ENCODE measurements at places on chromosomes 7 and 10. TPM values are rescaled to one million over a fixed set of nuclear protein-coding genes. Genes with fewer than 3 reads are reported as not detected.

DNA sequence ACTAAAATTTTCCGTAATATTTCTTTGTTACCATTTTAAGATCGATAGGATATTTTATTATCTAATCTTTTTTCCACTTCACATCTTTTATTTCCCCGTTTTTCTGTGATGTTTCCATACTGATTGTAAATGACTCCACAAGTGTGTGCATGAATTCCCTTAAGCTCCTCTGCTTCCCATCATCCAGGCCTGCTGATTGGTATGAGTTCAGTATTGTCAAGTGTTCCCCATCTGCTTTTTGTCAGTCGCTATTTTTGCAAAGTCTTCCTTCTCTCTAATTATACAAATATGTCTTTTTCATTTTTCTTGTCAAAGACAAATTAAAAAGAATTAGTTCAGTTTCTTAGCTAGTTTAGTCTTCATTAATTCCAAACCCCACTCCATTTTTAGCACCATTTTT is 184.7 kb downstream of the EXOC4 start:
- DNase-seq, result no peak

SEMA3D gene
- total RNA-seq, result 11.5 TPM

GRCh38 chr10:116848032-116848943 is 1.0 kb upstream of the ENO4 start:
- no peak for DNase-seq

GRCh38 chr7:110801502-110801901 is 289.4 kb upstream of the LRRN3 start:
- no peak for DNase-seq

Measured in testis (tissue), 5 donors.